ENCODE measurements at places on chromosomes 3 and 15.

DNA sequence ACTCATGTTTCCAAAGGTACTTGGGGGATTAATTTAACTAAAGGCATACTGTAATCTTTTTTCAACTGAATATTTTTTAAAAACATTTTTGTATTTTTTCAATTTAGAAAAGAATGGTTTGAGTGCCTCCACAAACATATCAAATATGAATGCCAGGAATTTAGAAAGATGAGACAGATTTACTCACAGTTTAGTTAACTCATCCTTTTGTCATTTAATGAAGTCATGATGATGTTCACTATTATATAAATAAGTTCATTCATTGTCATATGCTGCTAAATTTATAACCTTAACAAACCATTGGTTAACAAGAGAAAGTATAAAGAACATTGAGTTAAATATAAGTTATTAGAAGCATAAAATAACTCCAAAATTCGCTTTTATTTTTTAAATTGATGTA, 50.0 kb downstream of the FGF7 start:
- H3K4me1 ChIP-seq: peaks cover 7% of the 10 kb centered on the region
- no peaks in the 10 kb centered on the region for H3K36me3 ChIP-seq
- DNase-seq: no peak
- no peaks in the 10 kb centered on the region for H3K27me3 ChIP-seq
- no peak overlapping the region for H3K27ac ChIP-seq

GRCh38 chr3:14957925-14958324, 10.5 kb downstream of the NR2C2 start:
- no peak overlapping the region for H3K27ac ChIP-seq
- H3K36me3 ChIP-seq: peaks cover 56% of the 10 kb centered on the region
- peaks cover 66% of the 10 kb centered on the region for H3K4me1 ChIP-seq
- no peak overlapping the region for H3K4me3 ChIP-seq
- no peaks in the 10 kb centered on the region for H3K27me3 ChIP-seq
- no peak for DNase-seq

- no peaks in the 10 kb centered on the region for H3K36me3 ChIP-seq
- H3K27ac ChIP-seq: no peak overlapping the region
- no peak overlapping the region for H3K4me3 ChIP-seq
- H3K4me1 ChIP-seq: no peaks in the 10 kb centered on the region
Observed at GRCh38 chr3:155318740-155319139, 25.3 kb upstream of the STRIT1 start.

DNA sequence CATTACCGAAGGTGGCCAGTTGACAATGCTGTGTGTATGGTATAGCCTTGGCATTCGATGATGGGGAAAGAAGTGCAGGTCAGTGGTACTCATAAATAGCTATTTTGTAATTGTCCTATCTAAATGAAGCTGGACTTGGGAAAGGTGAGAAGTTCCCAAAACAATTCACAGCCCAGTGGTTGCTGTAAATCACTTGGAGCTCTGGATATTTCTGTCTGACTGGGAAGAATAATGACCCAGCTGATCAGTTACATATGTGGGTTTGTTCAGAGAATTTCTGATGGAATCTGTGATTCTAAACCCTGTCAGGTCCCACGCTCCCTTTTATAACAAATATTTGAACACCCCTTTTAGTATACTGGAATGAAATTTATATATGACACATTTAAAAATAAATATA, 133.9 kb upstream of the PFN2 start:
- no peak overlapping the region for H3K27ac ChIP-seq
- H3K4me1 ChIP-seq: peaks cover 5% of the 10 kb centered on the region
- no peaks in the 10 kb centered on the region for H3K36me3 ChIP-seq
- peaks cover 28% of the 10 kb centered on the region for H3K27me3 ChIP-seq
- no peak for DNase-seq
- H3K4me3 ChIP-seq: no peak overlapping the region

- no peak for DNase-seq
- H3K27ac ChIP-seq: no peak overlapping the region
- H3K36me3 ChIP-seq: no peaks in the 10 kb centered on the region
- peaks cover 20% of the 10 kb centered on the region for H3K4me1 ChIP-seq
Observed at GRCh38 chr15:58501636-58502188, 69.9 kb downstream of the LIPC start.

- H3K36me3 ChIP-seq: no peaks in the 10 kb centered on the region
- no peak overlapping the region for H3K4me3 ChIP-seq
- H3K27ac ChIP-seq: no peak overlapping the region
- H3K27me3 ChIP-seq: peaks cover 74% of the 10 kb centered on the region
- DNase-seq: no peak
Observed at GRCh38 chr15:100895721-100896120, 16.1 kb downstream of the ALDH1A3 start.
